ENCODE measurements at places on chromosomes 16 and 17.
A peak's percentile ranks its signal among the peaks of the same experiment; 100 is the strongest.

GRCh38 chr17:81228834-81229665 lies 6.3 kb upstream of the CEP131 start:
- DNase-seq: no peak

- DNase-seq: no peak
These were observed 96.7 kb downstream of the AATF start for GRCh38 chr17:37045351-37045922.

DNA sequence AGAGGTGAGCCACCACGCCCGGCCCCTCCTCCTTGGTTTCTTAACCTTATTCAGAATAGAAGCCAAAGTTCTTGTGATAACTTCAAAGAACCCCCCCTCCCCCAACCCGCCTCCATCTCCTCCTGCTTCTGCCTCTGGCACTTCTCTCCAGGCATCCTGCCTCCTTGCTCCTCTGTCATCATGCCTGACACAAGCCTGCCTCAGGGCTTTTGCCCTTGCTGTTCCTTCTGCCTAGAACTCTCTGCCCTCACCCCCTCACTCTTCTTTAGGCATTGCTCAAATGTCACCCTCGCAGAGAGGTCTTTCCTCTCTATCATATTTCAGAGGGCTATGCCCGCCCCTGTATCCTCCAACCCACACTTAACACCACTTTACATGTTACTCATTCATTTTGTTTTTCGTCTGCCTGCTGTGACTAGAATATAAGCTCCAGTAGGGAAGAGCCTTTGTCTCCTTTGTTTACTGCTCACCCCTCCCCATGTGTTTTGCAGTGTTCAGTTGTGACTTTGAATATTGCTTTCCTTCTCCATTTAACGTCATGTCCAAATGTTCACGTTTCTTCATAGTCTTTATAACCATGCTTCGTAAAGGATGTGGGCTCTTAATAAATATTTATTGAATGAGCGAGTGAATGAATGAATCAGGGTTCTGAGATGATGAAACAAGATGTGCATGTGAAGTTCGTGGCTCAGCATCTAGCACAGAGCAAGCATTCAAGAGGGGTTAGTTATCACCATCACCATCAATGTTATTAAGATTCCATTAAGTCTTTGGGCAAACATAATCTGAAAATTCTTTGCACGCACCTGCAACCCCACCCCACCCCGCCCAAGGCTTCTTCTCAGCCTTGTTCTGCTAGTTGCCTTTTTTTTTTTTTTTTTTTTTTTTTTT lies 186.2 kb upstream of the WSCD1 start:
- DNase-seq: no peak

GRCh38 chr17:53662608-53663007 lies 160.1 kb upstream of the KIF2B start:
- DNase-seq: no peak

GRCh38 chr17:51435641-51436091 lies 175.3 kb downstream of the UTP18 start:
- DNase-seq: no peak

DNA sequence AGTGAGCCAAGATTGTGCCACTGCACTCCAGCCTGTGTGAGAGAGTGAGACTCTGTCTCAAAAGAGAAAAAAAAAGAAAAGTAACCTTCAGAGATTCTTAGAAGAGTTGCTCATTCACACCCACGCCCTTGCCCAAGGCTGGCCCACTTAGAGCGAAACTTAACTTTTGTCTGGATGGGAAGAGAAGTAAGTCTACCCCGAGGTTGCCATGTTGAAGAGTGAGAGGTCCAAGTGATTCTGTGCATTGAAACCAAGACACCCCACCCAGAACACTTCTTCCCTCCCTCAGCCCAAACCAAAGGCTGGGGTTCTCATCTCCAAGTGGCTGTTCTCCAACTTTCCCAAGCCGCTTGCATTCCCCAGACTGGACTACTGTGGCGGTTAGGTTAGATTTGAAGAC lies 2.4 kb upstream of the CISD3 start:
- no peak for DNase-seq

DNA sequence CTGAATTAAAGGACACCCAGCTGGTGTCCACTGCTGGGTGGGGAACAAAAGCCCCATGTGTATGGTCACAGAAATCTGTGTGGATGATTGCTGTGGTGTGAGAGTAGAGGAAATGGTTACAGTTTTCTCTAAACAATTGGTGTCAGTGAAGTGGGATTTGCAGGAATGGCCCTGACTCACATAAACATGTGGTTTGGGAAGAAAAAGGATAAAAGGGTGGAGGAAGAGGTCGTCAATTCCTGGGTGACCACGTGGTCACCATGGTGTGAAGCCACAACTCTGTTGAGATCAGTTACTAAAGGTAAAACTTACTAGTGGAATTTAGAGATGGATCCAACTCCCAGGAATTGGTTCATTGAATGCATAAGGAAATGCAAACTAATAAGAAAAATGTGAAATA lies 3.6 kb upstream of the TUBG2 start:
- peak; percentile 27 for DNase-seq

- no peak for DNase-seq
These were observed 6.3 kb downstream of the SAP30BP start for GRCh38 chr17:75673487-75673886.

DNA sequence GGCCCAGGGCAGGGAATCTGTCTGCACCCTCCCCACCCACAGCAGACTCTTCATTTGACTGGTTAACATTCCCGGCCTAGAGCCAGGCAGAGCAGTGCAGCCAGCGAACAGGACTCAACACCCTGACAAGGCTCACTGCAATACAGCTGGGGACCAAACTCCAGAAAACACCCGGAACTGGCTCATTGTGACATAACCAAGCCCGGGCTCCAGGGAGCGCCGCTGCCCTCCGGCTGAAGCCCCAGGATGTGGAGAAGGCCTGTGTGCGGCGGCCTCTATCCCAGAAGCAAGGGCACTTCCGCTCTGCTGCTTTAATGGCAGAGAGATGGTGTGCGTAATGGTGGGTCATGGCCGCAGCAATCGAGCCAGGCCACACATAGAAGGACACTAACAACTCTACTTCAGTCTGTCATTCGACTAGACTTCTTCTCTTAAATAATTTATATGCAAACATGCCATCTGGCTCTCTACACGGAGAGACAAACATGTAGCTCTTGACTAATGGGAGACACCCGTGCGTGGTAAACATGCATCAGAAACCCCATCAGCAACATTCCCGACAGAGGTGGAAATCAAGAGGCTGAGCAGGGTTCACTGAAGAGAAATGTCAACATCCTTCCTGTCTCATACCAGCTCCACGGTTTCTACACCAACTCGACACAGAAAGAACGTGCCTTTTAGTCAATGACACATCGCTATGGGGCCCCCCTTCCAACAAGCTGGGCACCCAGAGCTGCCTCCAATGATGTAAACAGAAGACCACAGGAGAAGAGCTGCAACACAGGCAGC lies 18.0 kb downstream of the KLHDC4 start:
- no peak for DNase-seq

- DNase-seq: no peak
These were observed 10.5 kb downstream of the PIMREG start for GRCh38 chr17:6454495-6455320.

DNA sequence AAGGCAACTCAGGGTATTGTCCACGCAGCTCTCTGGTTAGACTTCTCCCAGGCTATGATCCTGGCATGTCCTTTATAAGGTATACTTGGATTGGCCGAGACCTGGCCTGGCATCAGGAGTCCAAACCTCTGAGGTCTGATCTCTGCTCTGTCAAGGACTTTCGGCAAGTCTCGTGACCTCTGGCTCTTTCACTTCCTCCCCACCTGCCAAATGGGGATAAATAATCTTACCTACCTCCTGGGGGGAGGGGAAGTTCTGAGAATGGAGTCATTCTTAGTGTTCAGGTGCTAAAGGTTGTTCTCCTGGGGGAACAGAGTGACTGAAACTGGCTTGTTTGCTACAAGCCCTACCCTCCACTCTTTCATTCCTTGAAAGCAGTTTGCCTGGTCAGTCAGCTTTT lies 7.6 kb downstream of the ATXN1L start:
- no peak for DNase-seq

GRCh38 chr16:2007081-2007836 lies 2.4 kb downstream of the ZNF598 start:
- DNase-seq: no peak

DNA sequence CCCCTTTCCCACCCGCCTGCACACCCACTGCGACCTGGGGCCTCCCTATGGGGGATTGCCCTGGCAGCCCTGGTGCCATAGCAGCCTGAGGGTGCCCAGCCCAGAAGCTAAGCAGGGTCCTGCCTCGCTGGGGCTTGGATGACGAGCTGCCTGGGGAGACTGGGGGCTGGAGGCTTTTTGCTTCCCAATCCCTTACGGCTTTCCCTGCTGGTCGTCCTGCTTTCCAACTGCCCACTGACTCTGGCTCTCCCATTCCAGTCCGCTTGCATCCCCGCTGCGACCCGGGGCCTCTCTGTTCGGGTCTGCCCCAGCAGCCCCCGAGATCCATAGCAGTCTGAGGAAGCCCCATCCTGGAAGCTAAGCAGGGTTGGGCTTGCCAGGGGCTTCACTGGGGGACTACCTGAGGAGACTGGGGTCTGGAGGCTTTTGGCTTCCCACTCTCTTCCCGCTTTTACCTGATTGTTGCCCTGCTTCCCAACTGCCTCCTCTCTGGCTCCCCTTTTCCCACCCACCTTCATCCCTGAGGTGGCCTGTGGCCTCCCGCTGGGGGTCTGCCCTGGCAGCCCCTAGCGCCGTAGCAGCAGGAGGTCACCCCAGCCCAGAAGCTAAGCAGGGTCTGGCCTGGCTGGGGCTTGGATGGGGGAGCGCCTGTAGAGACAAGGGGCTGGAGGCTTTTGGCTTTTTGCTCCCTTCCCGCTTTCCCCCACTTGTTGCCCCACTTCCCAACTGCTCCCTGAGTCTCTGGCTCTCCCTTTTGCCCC lies 2292.8 kb downstream of the TP53TG3F start:
- no peak for DNase-seq

GRCh38 chr16:6016530-6017184 lies 919.1 kb upstream of the EEF2KMT start:
- no peak for DNase-seq

DNA sequence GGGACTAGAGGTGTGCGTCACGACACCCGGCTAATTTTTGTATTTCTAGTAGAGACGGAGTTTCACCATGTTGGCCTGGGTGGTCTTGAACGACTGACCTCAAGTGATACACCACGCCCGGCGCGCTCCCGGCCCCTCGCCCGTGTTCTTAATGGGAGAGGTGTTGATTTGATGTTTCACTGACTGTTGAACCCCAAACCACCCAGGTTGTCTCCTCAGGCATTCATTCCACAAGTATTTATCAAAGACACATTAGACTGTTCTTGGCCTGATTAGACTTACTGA lies 1.4 kb downstream of the CENPN start:
- no peak for DNase-seq

DNA sequence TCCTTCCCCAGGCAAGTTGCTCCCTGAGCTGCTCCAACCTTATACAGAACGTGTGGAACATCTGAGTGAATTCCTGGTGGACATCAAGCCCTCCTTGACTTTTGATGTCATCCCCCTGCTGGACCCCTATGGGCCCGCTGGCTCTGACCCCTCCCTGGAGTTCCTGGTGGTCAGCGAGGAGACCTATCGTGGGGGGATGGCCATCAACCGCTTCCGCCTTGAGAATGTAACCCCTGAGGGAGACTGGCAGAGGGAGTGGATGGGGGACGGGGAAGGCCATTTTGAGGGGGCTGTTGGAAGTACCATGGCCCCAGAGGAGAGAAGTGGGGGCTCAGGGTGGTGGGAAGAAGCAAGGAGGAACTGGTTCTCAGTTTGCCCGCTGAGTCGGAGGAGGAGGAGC lies 2.0 kb downstream of the COASY start:
- DNase-seq: no peak

DNA sequence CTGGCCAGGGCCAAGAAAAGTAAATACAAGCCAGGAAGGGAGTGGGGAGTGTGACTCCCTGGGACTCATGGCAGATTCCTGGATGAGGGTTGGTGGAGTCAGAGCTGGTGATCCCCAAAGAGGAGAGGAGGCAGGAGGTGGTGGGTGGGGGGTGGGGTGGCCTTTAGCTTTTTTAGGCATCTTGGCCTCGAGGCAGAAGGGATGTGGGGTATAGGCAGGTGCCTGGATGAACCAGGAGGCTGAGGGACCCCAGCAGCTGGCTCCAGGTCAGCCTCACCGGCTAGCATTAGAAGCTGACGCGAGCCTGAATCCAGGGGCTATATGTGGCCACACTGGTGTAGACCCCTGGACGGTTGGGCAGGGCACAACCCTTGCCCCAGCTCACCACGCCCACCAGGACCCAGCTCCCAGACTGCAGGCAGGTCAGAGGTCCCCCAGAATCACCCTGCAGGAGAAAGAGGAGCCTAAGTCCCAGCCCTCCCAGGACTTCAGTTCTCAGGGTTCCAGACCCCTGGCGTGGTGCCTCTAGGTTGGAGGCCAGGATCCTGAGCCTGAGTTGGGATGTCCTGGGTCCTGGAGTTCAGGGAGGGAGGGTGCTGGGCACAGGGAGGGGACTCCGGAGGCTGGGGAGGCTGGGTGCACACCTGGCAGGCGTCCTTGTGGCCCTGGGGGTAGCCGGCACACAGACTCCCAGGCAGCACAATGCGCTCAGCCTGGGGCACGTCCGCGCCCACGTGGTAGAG lies 2.8 kb downstream of the PRSS33 start:
- DNase-seq: no peak

DNA sequence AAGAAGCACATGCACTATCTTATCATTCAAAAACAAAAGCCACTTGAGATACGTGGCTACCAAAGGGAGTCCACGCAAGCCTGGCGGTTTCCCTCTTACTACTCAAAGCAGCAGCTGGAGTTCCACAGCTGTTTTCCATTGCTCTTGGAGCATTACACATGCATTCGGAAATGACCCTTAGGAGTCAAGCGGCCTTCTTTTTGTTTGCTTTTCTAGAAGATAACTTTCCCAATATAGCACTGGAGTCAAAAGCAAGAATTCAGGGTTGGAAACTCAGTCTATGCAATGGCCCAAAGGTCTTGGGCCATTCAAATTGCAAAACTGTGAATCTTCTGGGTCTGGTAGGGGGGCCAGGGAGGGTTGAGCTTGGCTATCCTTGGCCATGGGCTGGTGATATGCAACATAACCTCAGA lies 97.8 kb upstream of the MAF start:
- no peak for DNase-seq

DNA sequence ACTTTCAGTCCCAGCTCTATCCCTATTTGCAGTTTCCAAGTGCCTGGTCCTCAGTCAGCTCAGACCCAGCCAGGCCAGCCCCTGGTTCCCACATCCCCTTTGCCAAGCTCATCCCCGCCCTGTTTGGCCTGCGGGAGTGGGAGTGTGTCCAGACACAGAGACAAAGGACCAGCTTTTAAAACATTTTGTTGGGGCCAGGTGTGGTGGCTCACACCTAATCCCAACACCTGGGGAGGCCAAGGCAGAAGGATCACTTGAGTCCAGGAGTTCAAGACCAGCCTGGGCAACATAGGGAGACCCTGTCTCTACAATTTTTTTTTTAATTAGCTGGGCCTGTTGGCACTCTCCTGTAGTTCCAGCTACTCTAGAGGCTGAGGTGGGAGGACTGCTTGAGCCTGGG lies 1.7 kb downstream of the STH start:
- no peak for DNase-seq

GRCh38 chr17:61809816-61810392 lies 53.4 kb downstream of the BRIP1 start:
- peak; percentile 4 for DNase-seq
